ENCODE measurements at places on chromosomes 5 and 9. TPM values are rescaled to one million over a fixed set of nuclear protein-coding genes. Genes with fewer than 3 reads are reported as not detected.

MAMDC2 gene
- total RNA-seq = not detected

TXNDC8 gene
- total RNA-seq = not detected

CCDC171 gene
- 3.7 TPM for total RNA-seq

PCDHGB6 gene
- total RNA-seq = 0.13 TPM

FNBP1 gene
- 174 TPM for total RNA-seq

- no peak overlapping the region for H3K27ac ChIP-seq
- H3K4me1 ChIP-seq = no peaks in the 10 kb centered on the region
- H3K36me3 ChIP-seq = no peaks in the 10 kb centered on the region
- no peak overlapping the region for H3K4me3 ChIP-seq
These were observed 661.1 kb downstream of the PTPRD start for GRCh38 chr9:9951556-9952160.

DNA sequence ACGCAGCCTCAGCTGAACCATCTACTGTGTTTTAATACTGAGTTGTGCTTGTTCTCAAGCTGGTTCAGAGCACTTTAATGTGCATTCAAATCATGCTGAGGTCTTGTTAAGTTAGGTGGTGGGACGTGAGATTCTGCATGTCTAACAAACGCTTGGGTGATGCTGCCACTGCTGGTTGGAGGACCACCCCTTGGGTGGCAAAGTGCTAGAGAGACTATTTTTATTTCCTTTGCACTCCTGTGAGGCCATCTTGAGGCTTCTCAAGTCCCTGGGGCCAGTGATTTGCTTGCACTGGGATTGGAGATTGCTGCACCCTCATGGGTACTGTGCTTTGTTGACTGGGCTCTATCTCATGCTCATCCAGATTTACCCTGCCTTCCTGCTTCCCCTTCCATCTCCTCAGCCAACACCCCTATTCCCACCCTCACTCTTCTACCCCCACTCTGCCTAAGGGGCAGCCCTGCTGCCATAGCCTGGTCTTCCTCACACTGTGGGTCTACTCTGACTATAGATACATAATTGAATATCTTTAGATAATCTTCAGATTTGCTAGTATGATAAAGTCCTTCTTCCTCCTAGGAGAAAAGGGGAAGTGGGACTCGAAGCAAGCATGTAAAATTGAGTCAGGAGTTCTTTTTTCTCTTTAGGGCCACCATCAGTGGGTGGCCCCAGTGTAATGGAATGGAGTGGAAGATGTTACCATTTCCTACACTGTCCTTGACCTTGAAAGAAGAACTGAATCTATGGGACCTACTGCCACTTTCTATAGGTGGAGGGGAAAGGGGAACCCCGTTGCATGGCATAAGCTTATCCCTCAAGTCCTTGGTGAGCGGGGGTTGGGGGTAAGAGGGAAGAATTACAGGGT is 45.1 kb upstream of the SUB1 start:
- no peaks in the 10 kb centered on the region for H3K36me3 ChIP-seq
- no peak overlapping the region for H3K4me3 ChIP-seq
- H3K4me1 ChIP-seq = no peaks in the 10 kb centered on the region
- no peak for DNase-seq
- no peak overlapping the region for H3K27ac ChIP-seq

DNA sequence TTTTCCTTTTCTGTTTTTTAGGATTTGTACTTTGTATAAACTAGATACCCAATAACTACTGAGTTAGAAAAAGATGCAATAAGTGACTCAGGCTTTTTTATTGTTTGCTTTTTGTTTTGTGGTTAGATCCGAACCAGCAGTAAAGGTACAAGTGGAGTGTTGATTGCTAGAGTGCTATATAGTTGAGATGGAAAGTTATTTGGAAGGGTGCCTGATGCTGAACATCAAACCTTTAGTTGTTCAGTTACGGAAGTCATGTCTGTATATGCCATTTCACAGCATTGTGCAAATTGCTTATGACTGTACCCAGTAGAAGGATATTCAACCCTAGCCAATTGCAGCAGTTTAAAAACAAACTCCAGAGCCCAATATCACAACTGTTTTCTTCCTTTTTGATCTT is 285.1 kb downstream of the MAT2B start:
- DNase-seq = no peak
- H3K27ac ChIP-seq = no peak overlapping the region
- H3K36me3 ChIP-seq = no peaks in the 10 kb centered on the region
- H3K4me3 ChIP-seq = no peak overlapping the region
- H3K27me3 ChIP-seq = no peaks in the 10 kb centered on the region
- H3K4me1 ChIP-seq = no peaks in the 10 kb centered on the region

- H3K4me3 ChIP-seq = no peak overlapping the region
- no peak for DNase-seq
- no peak overlapping the region for H3K27ac ChIP-seq
- no peaks in the 10 kb centered on the region for H3K36me3 ChIP-seq
- H3K4me1 ChIP-seq = no peaks in the 10 kb centered on the region
These were observed 56.0 kb upstream of the MOCS2 start for GRCh38 chr5:53165431-53166182.

DNA sequence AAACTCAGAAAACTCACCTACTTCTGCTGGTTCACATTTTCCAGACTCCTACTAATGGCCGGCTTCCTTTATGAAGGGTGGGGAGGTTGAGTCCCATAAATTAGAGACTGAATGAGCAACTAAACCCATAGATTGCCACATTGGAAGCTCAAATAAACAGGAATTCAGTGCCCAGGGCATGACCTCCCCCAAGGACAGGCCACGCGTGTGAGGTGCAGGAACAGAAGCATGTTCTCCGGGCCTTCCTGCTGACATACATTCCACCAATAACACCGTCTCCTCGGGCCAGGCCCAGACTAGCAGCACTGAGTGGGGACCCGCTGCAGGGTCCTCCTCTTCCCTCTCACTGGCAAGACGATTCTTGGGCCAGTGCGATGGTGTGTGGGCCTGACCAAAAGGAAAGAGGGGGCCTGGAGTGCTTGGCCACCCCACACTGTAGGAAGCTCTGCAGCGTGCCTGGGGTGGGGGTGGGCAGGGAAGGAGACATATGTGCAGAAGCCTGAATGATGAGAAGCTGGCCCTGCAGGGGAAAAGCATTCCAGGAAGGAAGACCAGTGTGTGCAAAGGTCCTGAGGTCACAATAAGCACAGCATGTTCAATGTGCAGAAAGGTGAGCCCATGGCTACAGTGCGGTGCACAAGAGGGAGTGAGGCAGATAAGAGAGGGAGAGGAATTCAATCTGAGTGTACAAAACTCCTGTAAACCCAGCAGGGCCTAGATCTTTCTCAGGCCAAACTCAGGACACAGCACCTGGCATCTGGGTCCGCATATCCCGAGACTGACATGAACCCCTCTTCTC is 12.0 kb downstream of the PTGES start:
- DNase-seq = no peak
- no peak overlapping the region for H3K4me3 ChIP-seq
- H3K27me3 ChIP-seq = no peaks in the 10 kb centered on the region
- no peaks in the 10 kb centered on the region for H3K36me3 ChIP-seq
- peaks cover 6% of the 10 kb centered on the region for H3K4me1 ChIP-seq

- no peaks in the 10 kb centered on the region for H3K27me3 ChIP-seq
- no peaks in the 10 kb centered on the region for H3K36me3 ChIP-seq
- no peak for DNase-seq
- H3K27ac ChIP-seq = no peak overlapping the region
These were observed 12.8 kb upstream of the GPX3 start for GRCh38 chr5:151007430-151008209.

DNA sequence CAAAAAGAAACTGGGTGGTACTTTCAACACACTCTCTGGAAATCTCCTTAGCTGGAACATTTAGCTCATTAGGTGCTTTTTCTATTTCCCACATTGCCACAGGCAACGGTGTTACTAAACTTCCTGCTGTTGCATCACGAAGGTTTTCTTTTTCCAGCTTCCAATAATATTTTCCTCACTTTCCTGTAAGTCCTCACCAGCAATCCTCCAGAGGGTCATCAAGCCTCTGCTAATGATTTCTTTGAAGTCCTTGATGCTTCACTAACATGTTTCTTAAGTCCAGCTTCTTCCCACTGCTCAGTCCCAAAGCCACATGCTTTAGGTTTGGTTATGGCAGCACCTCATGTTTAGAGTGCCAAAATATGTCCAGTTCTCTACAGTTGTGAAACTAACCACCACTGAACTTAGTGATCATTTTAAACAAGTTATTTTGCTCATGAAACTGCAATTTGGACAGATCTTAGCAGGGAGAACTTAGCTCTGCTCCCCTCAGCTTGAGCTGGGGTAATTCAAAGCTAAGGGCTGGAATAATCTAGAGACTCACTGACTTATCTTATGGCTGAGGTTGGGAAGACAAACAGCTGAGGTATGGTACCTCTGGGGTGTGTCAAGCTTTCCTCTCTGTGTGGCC is 39.9 kb upstream of the RETREG1 start:
- H3K4me3 ChIP-seq = no peak overlapping the region
- no peak for DNase-seq
- H3K4me1 ChIP-seq = no peaks in the 10 kb centered on the region
- no peaks in the 10 kb centered on the region for H3K36me3 ChIP-seq
- no peak overlapping the region for H3K27ac ChIP-seq

GRCh38 chr9:93043122-93043521 is 15.4 kb upstream of the SUSD3 start:
- H3K4me3 ChIP-seq = no peak overlapping the region
- no peaks in the 10 kb centered on the region for H3K27me3 ChIP-seq
- DNase-seq = no peak
- H3K36me3 ChIP-seq = no peaks in the 10 kb centered on the region

- peaks cover 6% of the 10 kb centered on the region for H3K4me1 ChIP-seq
- H3K27ac ChIP-seq = no peak overlapping the region
- no peak for DNase-seq
- no peak overlapping the region for H3K4me3 ChIP-seq
- no peaks in the 10 kb centered on the region for H3K27me3 ChIP-seq
These were observed 4.2 kb upstream of the CTNNAL1 start for GRCh38 chr9:109017493-109017892.

GRCh38 chr5:36861871-36862270 is 14.7 kb upstream of the NIPBL start:
- H3K4me1 ChIP-seq = no peaks in the 10 kb centered on the region
- H3K27ac ChIP-seq = no peak overlapping the region
- no peak overlapping the region for H3K4me3 ChIP-seq
- DNase-seq = no peak

GRCh38 chr9:137551264-137552021 is at the start of gene MRPL41:
TSS of gene MRPL41 (plus strand) at chr9:137551879. CDS start at chr9:137552082, 203 bp downstream.
- peak; percentile 79 for DNase-seq
- H3K27ac ChIP-seq = peak within 1 kb of the TSS; percentile 85
- peak within 1 kb of the TSS; percentile 77 for H3K4me3 ChIP-seq
- peaks cover 6% of the 10 kb centered on the region for H3K4me1 ChIP-seq

GRCh38 chr9:97506306-97506705 is 4.8 kb downstream of the TMOD1 start:
- H3K27ac ChIP-seq = no peak overlapping the region
- H3K36me3 ChIP-seq = no peaks in the 10 kb centered on the region
- H3K27me3 ChIP-seq = no peaks in the 10 kb centered on the region
- no peak overlapping the region for H3K4me3 ChIP-seq
- no peaks in the 10 kb centered on the region for H3K4me1 ChIP-seq

GRCh38 chr5:135393691-135394090 is 5.3 kb downstream of the MACROH2A1 start:
- peaks cover 48% of the 10 kb centered on the region for H3K4me1 ChIP-seq
- no peak overlapping the region for H3K4me3 ChIP-seq
- no peak for DNase-seq
- no peak overlapping the region for H3K27ac ChIP-seq
- no peaks in the 10 kb centered on the region for H3K36me3 ChIP-seq

- no peak overlapping the region for H3K27ac ChIP-seq
- no peaks in the 10 kb centered on the region for H3K27me3 ChIP-seq
- H3K4me3 ChIP-seq = no peak overlapping the region
- H3K4me1 ChIP-seq = no peaks in the 10 kb centered on the region
- DNase-seq = no peak
These were observed 14.0 kb upstream of the SV2C start for GRCh38 chr5:76069061-76069735.

DNA sequence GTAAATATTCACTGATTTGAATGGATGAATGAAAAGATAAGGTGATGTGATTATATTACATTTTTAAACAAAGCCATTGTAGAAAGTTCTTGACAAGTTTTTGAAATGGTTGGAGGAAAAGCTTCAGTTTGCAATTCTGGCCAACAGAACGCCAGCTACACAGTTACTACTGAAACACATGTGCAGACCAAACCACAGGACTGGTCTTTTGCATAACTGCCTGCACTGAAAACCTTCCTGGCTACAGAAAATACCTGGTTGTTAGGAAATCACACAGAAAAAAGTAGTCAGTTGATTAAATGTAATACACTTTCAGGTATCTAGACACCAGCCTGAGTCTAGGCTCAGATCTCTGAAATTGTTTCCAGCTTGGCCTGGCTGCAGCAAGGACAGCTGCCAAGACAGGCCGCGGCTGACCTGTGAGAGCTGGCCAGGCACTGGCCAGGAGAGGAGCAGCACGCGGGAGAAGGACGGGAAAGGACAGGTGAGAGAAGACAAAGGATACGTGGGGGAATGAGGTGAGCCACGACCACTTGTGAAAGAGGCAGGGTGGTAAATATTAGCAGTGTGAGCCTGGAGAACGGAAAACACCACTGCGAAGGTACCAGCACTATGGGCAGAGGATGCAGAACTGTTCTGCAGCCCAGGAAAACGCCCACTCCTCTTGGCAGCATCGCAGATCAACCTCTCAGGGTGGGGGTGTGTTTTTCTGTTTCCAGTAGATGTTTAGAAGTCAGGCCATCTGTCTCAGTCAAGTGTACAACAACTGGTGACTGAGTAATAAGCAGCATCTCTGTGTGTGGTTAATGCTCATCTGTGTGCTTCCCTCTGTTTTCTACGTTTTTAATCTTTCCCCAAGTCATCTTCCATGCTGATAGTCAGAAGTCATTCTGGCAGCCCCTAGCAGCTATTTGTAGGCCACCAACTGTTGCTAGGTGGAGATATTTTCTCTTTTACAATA is 137.4 kb downstream of the SCAMP1 start:
- no peaks in the 10 kb centered on the region for H3K36me3 ChIP-seq
- no peak for DNase-seq

GRCh38 chr9:121753802-121754654 is 102.6 kb downstream of the DAB2IP start:
- H3K4me1 ChIP-seq = no peaks in the 10 kb centered on the region
- H3K4me3 ChIP-seq = no peak overlapping the region
- no peak for DNase-seq
- no peaks in the 10 kb centered on the region for H3K36me3 ChIP-seq

DNA sequence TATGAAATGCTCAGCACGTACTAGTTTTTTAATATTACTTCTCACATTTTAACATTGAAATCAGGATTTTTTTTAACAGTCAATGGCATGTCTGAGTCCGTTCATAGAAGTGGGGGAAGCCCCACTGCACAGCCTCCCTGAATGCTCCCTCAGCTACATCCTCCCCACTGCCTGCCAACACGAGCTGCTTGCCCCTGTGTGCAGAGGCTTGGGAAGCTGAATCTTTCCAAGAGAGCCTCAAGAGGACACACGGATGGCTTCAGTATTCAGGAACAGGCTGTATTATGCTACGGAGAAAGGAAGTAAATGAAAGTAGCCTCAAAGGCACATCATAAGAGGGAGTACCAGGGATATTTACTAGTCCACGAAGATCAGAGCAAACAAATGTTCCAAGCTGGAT is 248.7 kb downstream of the SPOCK1 start:
- H3K4me1 ChIP-seq = no peaks in the 10 kb centered on the region
- no peak overlapping the region for H3K27ac ChIP-seq
- no peaks in the 10 kb centered on the region for H3K27me3 ChIP-seq
- no peak overlapping the region for H3K4me3 ChIP-seq
- DNase-seq = no peak
- no peaks in the 10 kb centered on the region for H3K36me3 ChIP-seq

Data from naive thymus-derived CD4-positive, alpha-beta T cell (primary cell).